Stimulated activated CD4-positive, alpha-beta T cell treated with anti-CD3 and anti-CD28 coated beads, Interleukin-1b, Interleukin-23, amount 100 ng/mL, for 1 hour (primary cell): ENCODE measurements at places on chromosomes 3 and 15.

DNA sequence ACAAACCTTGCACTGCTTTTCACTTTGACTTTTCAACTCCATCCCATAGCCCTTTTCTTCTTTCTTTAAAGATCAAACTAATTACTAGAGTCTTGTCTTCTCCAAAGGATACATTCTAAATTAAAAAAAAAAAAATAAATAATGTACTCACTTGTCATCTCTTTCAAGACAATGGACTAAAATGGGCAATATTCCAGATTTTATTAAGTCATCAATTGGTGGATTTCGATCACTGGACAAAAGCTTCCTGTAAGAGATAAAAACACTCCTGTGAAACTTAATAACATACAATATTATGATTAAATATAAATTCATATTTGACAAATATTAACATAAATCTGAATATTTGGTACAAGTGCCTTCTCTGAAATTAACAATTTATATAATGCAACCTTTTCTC lies 34.1 kb downstream of the KPNA4 start:
- DNase-seq, result no peak

DNA sequence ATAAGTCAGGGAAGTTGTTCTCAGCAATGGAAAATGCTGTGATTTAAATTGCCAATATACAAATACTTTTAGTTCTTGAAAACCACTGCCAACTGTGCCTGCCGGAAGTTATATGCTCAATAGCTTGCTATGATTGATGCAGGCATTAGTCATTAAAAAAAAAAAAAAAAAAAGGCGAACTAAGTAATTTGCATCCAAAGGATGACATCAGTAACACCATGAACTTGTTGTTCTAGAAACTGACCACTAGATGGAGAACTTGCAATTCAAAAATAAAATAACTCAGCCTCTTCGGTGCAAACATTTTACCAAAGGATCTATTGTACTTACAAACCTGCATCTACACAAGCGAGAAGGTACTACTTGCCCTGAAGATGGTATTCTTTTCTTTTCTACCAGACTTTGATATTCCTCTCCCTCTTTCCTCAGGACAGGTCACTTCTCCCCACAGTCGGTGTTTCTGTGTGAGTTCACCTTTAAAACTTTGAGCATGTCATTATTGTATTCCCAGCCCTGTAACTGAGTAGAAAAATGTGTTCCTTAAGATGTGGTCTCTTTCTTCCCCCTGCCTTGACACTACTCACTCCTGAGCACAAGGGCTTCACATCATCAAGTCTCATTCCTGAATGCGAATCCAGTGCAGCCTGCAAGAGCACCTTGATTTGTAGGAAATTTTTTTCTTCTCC lies 115.0 kb upstream of the VEPH1 start:
- DNase-seq, result no peak

DNA sequence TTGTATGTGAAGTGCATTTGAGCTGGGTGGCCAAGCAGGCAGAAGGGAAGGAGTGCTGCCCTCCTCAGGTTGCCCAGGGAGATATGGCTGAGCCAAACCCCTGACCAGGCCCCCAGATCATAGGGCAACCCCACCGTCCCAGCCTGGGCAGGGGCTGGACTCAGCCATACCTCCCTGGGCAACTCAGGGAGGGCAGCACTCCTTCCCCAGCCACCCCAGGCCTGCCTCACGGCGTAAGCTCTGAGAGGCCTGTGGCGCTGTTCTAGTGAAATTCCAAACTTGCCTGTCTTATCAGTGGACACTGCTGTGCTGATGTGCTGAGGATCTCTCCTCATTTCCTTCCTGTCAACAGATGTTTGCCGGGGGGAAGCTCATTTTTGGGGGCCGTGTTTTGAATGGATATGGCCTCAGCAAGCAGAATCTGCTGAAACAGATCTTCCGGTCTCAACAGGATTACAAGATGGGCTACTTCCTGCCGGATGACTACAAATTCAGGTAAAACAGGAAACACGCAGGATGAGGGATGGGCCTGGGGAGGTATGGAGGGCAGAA lies 57.6 kb upstream of the FGD5 start:
- no peak for DNase-seq

GRCh38 chr3:65144791-65145351 lies 457.1 kb upstream of the ADAMTS9 start:
- DNase-seq, result no peak

- no peak for DNase-seq
Observed at GRCh38 chr15:43107751-43108150, 1.9 kb upstream of the UBR1 start.

- peak; percentile 59 for DNase-seq
Observed at GRCh38 chr15:92803852-92804609, 96.1 kb upstream of the CHD2 start.

DNA sequence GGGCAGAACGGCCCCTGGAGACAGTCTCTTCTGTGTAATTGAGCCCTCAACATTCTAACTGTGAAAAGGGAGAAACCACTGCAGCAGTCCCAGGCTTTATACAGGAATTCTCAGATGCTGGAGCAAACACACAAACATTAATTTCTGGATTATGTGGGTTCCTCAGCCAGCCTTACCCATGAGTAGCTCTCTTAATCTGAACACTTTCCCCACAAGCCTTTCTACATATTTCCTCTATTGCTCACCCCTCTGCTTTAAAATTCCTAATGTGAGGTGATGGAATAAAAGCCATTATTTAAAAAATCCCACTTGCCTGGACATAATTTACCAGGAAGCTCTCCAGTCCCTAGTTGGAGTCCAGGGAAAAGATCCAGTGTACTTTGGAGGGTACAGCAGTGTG lies 139.0 kb downstream of the CTNNB1 start:
- DNase-seq, result no peak

GRCh38 chr3:88509582-88509981 lies 359.8 kb downstream of the C3orf38 start:
- DNase-seq, result no peak

DNA sequence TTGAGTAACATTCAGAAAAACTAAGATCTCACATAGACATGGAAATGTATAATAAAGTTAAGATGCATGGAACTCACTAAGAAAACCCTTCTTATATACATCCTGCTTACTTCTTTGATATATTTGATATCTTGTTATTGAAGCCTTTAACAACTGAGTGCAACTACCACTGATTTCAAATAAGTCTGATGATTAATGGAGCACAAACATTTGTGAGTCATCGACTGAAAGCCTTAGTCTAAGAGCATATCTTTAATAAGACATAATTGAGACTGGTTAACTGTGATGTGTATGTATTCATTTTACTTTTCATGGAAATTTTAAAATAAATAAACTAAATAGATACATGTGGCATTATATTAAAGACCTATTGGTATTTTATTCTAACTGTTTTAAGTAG lies 740.5 kb downstream of the EPHA3 start:
- no peak for DNase-seq

- no peak for DNase-seq
Observed at GRCh38 chr15:67158367-67158766, 93.0 kb downstream of the SMAD3 start.

GRCh38 chr15:70100474-70101341 lies 3.0 kb upstream of the TLE3 start:
- no peak for DNase-seq

GRCh38 chr3:3295586-3295985 lies 116.1 kb upstream of the CRBN start:
- DNase-seq, result no peak

DNA sequence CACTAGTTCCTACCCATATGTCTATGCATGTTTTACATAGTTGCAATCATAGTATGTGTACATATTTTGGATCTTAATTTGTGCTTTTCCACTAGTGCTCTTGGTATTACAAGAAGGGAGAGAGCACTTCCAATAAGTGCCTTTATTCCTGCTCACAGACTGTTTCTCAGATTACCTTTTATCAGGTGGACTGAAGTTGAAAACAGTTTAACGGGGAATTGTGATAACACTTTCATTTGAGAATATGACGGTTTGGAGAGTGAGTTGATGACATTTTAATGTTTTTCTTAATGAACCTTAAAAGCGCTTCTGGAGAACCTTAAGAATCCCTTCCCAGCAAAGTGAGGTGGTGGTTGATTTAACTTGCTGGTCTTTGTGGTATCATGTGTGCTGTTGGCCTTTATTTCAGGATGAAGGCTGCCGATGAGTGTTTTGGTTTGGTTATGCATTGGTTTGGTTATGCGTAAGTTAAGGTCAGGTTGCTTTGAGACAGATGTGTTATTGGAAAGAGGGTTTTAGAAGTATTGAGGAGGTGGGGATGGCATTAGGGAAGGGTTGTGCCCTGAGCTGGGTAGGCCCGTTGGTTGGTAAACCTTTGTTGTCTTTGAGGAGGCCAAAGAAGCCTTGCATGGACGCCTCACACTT lies 2.8 kb downstream of the EDEM1 start:
- no peak for DNase-seq

GRCh38 chr3:151204530-151205402 lies 1.8 kb upstream of the GPR171 start:
- DNase-seq, result no peak

DNA sequence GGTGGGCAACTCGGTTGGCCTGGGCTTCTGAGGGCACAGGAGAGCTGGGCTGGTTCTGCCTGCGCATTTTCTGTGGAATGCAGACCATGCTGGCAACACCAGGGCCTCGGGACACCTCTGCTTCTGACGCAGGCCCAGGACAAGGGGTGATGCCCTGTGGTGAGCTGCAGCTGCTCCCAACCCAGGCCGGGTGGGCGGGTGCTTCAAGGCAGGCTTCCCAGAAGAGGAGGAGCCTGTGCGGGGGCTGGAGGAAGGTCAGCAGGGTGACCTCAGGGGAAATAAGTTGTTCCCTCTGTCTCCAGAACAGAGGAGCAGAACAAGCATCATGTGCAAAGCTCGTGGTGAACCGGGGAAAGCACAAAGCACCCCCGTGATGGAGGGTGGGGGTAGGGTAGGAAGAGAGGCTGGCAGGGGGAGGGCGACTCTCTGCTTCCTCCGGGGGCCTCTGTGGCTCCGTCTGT lies 11.0 kb upstream of the PLXNA1 start:
- no peak for DNase-seq

DNA sequence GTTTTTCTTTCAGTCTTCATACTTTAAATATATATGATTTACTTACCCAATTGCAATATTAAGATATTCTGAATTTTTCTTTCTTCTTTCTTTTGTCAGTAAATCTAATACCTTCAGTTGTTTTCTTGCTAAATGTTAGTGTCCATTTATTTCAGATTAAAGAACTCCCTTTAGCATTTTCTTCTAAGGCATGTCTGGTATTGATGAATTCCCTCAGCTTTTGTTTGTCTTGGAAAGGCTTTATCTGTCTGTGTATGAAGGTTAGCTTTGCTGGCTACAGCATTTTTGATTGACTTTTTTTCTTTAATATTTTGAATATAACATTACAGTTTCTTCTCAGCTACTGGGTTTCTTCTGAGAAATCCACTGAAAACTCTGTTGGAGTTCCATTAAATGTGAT lies 64.0 kb upstream of the PLSCR4 start:
- no peak for DNase-seq

- no peak for DNase-seq
Observed at GRCh38 chr15:71532994-71533393, 277.4 kb upstream of the NR2E3 start.

GRCh38 chr3:50246517-50246954 lies 10.5 kb downstream of the GNAI2 start:
- DNase-seq, result peak; percentile 50

DNA sequence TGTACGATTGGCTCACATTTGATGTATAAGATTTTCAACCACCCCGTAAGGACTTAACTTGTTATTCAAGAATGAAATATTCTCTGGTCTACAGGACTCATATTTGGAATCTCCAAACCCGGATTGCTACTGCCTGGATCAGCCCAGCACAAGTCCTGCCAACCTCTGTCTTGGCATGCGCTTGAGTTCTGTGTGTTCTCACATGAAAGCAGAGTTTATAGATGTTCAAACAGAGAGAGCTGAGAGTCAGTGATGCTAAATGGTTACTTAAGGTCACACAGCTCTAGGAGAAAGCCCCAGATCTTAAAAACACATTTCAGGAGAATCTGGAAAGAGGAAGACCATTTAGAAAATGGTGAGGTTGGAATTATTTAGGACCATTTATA lies 268.0 kb upstream of the TBL1XR1 start:
- DNase-seq, result no peak

DNA sequence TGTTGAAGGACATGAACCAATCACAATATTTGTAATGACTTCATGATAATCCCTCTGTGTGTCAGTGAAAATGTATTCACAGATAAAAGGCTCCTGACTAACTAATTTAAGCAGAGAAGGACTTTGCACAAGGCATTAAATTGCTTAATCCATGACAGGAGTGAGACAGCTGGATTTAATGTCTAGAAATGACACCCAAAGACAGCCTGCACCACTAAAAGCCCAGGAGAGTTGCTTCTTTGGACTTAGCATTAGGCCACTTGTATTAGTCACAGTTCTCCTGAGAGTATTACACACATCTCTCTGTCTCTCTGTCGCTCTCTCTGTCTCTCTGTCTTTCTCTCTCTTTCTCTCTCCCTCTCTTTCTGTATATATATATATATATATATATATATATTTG lies 180.4 kb downstream of the GOLGA8K start:
- no peak for DNase-seq

DNA sequence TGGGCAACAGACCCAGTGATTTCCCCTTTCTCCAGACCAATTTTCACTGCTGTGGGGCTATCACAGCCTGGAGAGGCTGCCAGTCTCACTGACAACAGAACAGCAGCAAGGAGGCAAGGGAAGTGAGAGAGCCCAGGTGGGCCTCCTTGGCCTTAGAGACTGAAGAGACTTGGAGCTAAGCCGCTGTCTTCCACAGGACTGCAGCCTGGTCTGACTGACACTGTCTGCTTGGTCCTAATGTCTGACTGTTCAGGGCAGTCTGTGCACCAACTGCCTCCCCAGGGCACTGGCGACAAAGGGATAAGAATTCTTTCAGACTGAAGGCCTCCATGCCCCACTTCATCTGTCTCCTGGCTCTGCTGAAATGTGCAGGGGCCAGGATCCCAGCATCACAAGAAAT lies 11.5 kb downstream of the POMGNT2 start:
- DNase-seq, result no peak

DNA sequence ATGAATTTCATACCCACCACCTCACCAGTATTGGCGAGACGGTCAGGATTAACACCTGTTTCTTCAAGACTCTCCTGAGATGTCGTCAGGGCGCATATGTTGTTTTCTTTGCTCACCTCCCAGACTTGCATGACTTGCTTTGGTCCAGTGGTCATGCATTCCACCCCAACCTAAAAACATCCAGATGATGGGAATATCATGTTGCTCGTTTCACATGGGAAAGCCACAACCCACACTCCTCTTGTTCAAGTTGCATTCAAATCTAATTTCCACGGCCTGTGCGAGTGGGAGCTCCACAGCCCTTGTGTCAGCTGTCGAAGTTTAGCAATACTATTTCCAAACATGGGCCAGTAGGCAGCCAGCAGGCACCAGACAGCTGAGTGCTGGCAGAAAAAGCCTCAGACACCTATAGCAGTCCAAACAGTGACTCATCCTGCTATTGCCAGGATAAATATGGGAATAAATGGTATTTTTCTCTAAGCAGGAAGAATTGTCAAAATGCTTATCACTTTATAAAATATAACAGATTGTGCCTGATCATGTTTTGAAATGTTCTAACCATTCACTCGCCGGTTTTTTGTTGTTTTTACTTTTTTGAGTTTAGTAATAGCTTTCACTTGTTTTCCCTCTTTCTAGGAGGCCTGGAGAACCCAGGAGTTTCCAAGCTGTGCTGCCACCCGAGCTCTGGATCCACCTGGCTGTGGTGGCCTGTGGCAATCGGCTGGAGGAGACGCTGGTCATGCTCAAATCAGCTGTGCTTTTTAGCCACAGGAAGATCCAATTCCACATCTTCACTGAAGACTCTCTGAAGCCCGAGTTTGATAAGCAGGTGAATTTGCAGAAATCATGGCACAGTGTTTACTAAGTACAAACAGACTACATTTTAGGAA lies 20.1 kb downstream of the GXYLT2 start:
- DNase-seq, result no peak

- DNase-seq, result no peak
Observed at GRCh38 chr3:56904552-56905215, 102.9 kb upstream of the ARHGEF3 start.
